ENCODE measurements at places on chromosomes 11 and 22. TPM values are rescaled to one million over a fixed set of nuclear protein-coding genes. Genes with fewer than 3 reads are reported as not detected.

DNA sequence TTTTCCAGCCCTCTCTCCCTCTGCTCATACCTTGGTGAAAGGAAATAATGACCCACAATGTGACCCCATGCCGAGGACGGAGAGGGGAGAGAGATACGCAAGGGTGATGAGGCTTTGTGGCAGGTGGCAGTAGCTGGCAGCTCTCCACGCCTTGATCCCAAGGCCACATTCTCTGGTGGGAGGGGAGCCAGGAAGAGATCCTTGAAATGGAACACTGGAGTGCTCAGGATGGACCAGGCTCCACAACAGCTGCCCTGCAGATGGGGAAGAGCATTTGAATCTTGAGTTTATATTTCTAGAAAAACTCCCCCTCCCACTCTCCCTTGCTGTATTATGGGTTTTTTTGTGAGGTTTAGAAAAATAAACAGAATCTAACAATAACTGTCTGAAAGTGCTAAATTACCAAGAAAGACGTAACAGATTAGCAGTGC lies 61.6 kb upstream of the CDON start:
- no peak overlapping the region for H3K4me3 ChIP-seq
- no peak overlapping the region for H3K27ac ChIP-seq
- DNase-seq = no peak
- no peaks in the 10 kb centered on the region for H3K36me3 ChIP-seq
- peaks cover 48% of the 10 kb centered on the region for H3K4me1 ChIP-seq

DNA sequence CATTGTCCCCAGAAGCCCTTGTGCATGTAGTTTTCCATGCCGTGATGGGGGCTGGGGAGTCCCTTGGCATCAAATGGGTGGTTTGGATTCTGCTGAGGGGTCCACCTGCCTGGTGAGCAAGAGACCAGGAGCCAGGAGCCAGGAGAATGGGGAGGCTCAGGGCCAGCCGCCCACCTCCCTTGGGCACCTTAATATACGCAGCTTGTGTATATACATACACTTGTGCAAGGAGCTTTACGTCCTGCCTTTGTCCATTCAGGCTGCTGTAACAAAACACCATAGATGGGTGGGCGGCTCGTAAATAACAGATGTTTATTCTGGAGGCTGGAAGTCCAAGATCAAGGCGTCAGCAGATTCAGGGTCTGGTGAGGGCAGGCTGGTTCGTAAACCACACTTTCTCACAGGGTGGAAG lies 62.5 kb downstream of the SMIM38 start:
- H3K4me3 ChIP-seq = no peak overlapping the region
- no peak for DNase-seq
- H3K27ac ChIP-seq = no peak overlapping the region
- no peaks in the 10 kb centered on the region for H3K36me3 ChIP-seq

DNA sequence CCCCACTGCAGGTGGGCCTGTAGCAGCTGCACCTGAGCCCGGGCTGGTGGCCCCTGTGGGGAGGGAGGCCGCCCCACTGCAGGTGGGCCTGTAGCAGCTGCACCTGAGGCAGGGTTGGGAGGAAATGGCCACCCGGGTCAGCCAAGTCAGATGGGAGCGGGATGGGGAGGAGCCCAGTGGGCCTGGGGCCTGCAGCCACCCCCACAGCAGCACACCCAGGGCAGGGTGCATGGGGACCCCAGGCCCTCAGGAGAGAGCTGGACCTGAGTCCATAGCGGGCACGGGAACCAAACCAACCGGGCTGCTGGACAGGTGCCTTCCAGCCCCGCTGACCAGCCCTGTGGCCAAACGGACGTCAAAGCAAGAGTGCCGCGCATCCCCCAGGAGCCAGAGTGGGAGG lies 61.7 kb downstream of the BRD1 start:
- H3K27me3 ChIP-seq = no peaks in the 10 kb centered on the region
- peaks cover 11% of the 10 kb centered on the region for H3K4me1 ChIP-seq
- DNase-seq = peak; percentile 56
- no peaks in the 10 kb centered on the region for H3K36me3 ChIP-seq

DNA sequence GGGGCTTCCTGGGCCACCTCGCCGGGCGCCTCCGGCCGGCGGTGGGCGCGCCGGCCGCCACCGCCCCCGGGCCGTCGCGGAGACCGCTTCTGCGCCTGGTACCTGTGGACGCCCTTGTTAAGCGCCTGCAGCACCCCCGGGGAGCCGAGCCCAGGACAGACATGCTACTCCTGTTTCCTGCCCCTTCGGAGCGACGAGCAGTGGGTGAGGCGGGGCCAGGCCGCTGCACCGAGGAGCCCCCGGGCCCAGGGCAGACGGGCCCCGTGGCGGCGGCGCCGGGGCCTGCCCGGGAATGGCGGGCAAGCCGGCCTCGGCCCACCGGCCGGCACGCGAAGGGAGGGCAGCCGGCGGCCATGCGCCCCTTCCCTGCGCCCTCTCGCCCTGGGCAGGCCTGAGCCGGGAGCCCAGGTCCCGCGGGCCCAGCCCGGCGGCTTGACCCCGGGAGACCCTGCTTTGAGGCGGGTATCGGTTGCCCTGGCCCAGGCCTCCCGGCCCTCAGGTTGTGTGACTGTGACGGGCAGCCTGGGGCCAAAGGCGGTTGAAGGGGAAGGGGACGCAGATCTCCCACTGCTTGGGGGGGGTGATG lies 789 bp upstream of the KDM2A start:
- no peaks in the 10 kb centered on the region for H3K27me3 ChIP-seq
- peak; percentile 75 for DNase-seq
- no peaks in the 10 kb centered on the region for H3K36me3 ChIP-seq
- peak overlapping the region; percentile 98 for H3K27ac ChIP-seq
- peak overlapping the region; percentile 96 for H3K4me3 ChIP-seq

GRCh38 chr22:43152357-43153071 lies 1.2 kb downstream of the TSPO start:
- peak; percentile 88 for DNase-seq
- H3K4me3 ChIP-seq = peak overlapping the region; percentile 87
- peaks cover 21% of the 10 kb centered on the region for H3K4me1 ChIP-seq
- H3K27ac ChIP-seq = peak overlapping the region; percentile 79
- no peaks in the 10 kb centered on the region for H3K27me3 ChIP-seq

DNA sequence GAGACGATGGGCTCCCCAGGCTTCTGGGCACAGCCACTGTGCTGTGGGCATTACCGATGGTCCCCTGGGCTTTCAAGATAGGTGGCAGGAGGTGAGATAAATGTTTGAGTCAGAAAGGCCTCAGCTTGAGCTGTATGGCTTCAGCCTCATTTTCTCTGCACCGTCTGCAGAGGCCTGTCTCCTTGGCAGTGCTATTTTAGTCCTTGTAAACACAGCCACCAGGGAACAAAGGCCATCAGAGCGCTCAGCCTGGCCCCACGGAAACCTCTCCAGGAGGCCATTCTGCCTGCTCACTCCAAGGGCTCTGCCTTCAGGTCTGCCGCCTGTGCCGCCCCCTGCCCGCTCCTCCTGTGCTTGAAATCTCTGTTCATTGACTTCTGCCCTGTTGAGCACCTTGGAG lies 1424.9 kb downstream of the TBC1D22A start:
- no peaks in the 10 kb centered on the region for H3K27me3 ChIP-seq
- no peak overlapping the region for H3K27ac ChIP-seq
- H3K36me3 ChIP-seq = no peaks in the 10 kb centered on the region
- no peak for DNase-seq
- H3K4me1 ChIP-seq = no peaks in the 10 kb centered on the region
- H3K4me3 ChIP-seq = no peak overlapping the region

DNA sequence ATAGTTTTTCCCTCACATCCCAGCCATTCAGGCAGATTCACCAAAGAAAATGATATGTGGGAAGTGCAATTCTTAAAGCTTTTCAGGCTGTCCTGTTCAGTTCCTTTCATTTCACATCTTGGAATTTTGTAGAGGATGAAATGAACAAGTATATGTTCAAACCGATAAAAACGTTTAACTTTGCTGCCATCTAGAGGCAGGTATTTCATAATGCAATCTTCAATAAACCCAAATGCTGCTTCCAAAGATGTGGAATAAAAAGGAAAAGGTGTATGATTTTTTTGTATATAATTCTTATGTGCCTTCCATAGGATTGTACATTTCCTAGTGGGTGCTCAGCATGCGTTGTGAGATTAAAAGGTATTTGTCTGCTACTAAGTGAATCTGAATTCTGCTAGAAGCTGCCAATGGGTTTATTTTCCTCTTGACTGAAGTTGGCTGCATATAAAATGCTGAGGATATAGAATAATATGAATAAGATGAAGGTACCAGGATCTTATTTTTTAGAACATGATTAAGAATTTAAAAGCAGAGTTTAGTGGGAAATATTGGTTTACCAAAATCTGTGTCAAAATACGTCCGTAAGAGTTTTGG lies 199.3 kb downstream of the PGR start:
- no peak overlapping the region for H3K27ac ChIP-seq
- no peaks in the 10 kb centered on the region for H3K36me3 ChIP-seq
- H3K27me3 ChIP-seq = no peaks in the 10 kb centered on the region
- DNase-seq = no peak
- H3K4me3 ChIP-seq = no peak overlapping the region

DNA sequence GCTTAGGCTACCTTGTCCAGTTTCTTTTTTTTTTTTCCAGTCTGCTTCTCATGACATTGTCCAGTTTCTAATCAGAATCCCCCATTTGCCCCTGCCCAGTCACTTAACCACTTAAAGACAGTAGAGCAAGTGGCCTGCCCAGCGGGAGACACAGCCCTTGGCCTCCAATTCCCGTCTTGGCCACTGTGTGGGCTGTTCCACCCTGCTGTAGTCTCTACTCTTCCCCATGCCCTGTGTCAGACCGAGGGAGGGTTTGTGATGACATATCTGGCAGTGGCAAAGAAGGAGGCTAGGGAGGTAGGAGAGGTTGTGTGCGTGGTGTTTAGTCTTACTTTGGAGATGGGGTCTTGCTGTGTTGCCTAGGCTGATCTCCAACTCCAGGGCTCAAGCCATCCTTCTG lies 11.5 kb downstream of the PPFIA1 start:
- H3K36me3 ChIP-seq = no peaks in the 10 kb centered on the region
- H3K27ac ChIP-seq = no peak overlapping the region
- no peaks in the 10 kb centered on the region for H3K4me1 ChIP-seq

RBMXL2 gene
- polyA plus RNA-seq = not detected

TMEM121B gene
- 0.17 TPM for polyA plus RNA-seq

OPCML gene
- polyA plus RNA-seq = not detected

APOBEC3A gene
- polyA plus RNA-seq = 9.0 TPM

DENND5A gene
- polyA plus RNA-seq = 19.3 TPM

Data from sigmoid colon (tissue), 7 donors.